ENCODE measurements at places on chromosomes 2 and 18.

DNA sequence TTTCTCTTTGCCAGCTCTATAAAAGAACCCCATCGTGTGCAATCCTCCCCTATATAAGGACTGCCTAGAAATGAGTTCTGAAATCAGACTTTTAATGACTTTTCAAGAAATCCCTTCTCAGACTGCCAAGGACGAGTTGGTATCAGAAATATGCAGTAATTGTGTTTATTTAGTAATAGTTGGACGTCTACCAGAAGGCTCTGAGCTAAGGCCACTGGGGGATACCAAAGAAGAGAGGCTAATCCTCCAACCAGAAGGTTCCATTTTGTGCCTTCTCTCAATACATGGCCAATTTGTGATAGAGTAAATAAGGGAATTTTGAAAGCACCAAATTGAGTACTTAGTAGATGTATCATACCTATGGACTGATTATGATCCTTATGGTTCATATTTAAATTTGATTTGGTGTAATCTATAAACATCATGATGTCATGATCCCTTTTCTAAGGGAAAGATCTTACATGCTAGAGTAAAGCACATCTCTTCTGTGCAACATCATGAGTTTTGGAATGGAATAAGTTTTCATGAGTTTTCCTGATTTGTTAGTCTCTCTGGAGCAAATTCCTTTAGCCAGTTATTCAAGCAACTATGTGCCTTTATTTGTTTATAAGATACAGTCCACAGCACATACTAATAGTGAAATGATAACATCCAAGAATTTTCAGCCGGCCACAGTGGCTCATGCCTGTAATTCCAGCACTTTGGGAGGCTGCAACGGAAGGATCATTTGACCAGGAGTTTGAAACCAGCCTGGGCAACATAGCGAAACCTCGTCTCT, 82.2 kb upstream of the LTBP1 start:
- no peak for DNase-seq

- DNase-seq = no peak
Measured at GRCh38 chr2:3468296-3468988, 50.9 kb downstream of the ADI1 start.

GRCh38 chr2:26557244-26557925, 79.5 kb upstream of the OTOF start:
- DNase-seq = no peak

DNA sequence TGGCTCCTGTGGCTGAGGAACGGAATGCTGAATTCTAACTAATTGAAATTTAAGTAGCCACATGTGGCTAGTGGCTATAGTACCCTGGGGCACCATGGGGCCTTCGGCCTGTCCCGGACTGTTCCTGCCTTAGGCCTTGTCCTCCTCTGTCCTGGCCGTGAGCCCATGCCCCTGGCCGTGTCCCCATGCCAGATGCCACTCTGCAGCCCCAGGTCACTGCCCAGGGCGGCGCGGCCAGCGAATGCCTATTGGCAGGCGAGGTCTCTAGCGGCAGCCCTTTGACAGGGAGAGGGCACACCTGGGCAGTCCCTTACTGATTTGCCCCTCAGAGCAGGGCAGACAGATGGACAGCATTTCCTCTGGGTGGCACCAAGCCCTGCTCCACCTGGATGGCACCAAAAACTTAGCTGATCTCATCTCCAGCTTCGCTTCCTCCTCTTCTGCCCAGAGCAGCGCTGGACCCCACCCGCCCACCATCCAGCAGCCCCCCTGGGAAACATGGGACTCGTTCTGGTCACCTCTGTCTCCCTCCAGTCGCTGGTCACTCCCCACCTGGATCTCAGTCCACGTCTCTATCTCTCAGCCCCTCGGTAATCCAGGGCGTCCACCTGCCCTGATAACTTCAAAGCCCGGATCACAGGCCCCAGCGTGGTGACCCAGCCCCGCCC, 1.1 kb upstream of the DGKD start:
- no peak for DNase-seq

- no peak for DNase-seq
Measured at GRCh38 chr2:59151805-59152204, 910.7 kb upstream of the FANCL start.

GRCh38 chr2:168062054-168062453, 185.3 kb downstream of the STK39 start:
- DNase-seq = no peak

DNA sequence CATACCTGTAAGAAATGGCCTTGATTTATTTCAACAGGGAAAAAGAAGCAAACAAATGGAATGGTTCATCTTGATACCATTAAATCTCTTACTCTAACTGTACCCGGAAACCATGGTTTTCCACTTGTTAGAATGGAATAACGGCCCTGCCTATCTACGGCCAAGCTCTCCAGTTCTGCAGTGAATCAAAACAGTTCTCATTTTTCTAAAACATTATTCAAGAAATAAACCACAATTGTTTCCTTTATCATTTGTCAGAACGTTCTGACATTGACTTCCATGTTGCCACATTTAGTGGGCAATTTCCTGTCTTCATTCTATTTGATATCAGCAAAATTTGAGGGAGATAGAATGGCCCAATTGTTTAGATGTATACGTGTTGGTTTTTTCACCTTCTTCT, 118.8 kb upstream of the CDH19 start:
- DNase-seq = no peak

- DNase-seq = no peak
Measured at GRCh38 chr2:121547646-121548045, 17.0 kb downstream of the RNU4ATAC start.

GRCh38 chr2:214604861-214605260, 194.0 kb downstream of the VWC2L start:
- no peak for DNase-seq

DNA sequence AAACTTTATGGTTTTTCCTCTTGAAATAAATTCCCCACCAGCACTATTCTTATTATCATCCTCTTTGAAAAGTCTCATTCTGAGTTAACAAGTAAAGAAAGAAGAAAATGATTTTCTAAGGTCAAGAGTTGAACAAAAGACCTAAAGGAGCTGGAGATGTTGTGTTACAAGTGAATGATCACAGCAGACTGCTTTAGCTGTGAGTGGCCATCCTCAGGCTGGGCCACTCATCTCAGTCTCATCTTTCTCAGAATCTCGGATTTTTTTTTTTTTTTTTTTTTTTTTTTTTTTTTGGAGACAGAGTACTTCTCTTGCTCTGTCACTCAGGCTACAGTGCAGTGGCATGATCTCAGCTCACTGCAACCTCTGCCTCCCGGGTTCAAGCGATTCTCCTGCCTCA, 133.3 kb downstream of the CDH2 start:
- no peak for DNase-seq

DNA sequence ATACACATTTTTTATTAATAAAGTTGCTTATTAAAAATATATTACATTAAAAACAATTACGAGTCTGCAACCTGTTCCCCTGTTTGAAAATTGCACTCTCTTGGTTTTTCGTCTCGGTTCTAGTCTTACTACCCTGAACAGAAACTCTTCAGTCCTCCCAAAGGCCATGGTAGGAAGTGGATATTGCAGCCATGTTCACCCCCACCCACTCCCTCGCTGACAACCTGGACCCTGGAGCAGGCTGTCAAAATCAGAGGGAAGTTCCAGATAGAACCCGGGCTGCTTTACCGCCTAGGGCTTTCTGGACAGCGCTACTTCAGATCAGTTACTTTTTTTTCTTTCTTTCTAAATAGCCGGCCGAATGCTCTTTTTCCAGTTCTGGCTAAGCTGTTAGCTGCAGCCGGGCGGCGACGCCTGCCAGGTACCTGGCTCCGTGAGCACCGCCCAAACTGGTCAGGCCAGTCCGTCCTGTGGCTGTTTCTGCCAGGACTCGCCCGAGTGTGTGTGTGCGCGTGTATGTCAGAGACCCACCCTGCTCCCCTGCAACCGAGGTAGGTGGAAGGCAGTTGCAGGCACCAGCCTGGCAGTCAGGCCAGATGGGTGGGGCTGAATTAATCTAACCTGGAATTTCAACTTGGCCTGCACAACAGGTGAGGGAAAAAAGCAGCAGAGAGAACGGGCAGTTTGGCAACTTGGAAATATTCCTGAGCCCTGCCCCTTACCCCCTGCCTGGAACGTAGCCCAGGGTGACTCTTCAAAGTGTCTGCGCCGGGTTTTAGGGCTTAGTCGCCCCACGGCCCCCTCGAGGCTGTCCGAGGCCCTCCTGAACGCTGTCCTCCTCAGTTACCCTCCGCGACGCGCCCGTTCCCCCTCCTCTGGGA, 1.1 kb upstream of the TET3 start:
- peak; percentile 44 for DNase-seq

DNA sequence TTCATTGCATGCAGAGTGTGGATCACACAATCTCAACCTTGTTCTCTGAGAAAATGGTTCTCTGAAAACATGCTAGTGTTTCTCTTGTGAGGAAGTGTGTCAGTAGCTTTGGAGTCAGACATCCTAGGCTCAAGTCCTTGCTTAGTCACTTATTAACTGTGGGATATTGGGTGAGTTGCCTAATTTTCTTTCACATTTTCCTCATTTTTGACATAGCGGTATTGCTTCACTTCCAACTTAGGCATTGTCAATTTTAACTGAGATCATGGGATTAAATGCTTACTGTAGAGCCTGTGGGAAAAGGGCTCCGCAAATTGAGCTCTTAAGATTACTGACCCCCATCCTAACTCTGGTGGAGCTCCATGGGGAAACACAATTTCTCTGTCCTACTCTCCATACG, 622.2 kb downstream of the CNTNAP5 start:
- DNase-seq = no peak

GRCh38 chr2:86301009-86301408, 36.4 kb downstream of the REEP1 start:
- DNase-seq = peak; percentile 12

DNA sequence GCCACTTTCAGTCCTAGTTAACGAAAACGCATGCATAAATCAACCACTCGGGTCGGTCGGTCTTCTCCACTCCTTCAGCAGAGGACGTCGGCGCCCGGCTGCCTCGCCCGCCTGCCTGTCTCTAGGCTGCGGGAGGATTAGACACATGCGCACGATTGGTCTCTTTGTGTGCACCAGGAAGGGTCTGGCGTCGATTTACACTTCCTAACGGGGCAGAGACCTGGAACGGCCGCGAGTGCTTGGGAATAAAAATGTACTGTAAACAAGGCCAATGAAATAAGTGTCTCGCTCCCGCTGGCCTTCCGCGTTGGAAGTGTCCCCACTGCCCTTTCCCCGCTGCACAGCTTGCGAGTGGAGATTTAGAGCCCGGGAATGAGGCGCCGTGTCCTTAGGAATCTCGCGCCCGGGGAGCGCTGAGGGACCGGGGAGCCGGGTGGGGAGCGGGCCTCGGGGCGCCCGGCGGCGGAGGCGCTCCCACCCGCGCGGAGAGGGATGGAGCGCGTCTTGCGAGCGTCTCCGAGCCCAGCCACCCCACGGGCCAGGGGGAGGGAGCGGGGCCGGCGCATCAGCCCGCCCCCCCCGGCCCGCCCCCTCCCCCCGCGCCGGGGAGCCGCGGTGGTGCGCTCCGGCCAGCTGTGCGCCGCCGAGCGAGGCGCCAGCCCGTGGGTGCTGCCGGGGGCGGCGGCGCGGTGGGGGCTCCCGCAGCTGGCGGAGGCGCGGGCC, at the start of gene DOK6:
TSS of gene DOK6 (plus strand) at position 636 of the 723 bp plus-strand sequence.
- DNase-seq = peak; percentile 74

All from NCI-H524 (cell line).